ENCODE measurements at places on chromosomes 7 and 10. TPM values are rescaled to one million over a fixed set of nuclear protein-coding genes. Genes with fewer than 3 reads are reported as not detected.
A peak's percentile ranks its signal among the peaks of the same experiment; 100 is the strongest.

DNA sequence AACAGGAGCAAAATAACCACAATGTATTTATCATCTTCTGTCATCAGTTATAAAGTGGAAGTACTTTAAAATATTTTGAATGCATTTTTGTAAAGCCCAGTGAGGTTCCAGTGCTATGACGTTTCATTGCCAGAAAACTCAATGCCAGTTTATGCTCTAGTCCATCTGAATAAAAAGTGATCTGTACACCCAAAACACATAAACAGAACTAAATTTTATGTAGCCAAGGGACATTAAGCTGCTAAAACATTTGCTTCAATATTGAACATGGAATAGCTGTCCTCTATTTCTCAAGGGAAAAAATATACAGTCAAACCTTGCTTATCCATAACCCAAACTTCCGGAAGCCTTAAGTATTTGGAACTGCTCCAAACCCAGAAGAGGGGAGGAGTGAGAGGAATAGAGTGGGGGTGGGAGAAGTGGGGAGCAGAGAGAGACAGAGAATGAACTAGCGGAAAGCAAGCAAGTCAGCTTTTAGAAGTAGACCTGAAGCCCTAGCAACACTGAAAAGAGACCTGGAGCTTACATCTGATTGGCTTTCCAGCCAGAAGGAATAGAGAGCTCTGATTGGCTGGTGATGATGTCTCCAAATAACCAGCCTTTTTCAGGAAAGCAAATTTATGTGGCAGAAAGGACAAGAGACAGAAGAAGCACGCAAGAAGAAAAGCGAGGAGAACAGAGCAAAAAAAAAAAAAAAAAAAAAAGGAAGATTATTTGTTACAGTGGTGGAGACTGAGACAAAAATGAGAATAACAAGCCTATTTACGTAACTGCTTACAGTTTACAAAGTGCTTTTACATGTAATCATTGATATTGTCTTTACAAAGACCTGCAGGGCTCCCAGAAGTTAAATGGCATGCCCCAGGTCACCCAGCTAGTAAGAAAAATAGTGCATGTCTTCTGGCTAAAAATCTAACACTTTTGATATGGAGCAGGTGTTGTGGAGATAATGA lies 196.0 kb downstream of the RNLS start:
- no peak for DNase-seq

DNA sequence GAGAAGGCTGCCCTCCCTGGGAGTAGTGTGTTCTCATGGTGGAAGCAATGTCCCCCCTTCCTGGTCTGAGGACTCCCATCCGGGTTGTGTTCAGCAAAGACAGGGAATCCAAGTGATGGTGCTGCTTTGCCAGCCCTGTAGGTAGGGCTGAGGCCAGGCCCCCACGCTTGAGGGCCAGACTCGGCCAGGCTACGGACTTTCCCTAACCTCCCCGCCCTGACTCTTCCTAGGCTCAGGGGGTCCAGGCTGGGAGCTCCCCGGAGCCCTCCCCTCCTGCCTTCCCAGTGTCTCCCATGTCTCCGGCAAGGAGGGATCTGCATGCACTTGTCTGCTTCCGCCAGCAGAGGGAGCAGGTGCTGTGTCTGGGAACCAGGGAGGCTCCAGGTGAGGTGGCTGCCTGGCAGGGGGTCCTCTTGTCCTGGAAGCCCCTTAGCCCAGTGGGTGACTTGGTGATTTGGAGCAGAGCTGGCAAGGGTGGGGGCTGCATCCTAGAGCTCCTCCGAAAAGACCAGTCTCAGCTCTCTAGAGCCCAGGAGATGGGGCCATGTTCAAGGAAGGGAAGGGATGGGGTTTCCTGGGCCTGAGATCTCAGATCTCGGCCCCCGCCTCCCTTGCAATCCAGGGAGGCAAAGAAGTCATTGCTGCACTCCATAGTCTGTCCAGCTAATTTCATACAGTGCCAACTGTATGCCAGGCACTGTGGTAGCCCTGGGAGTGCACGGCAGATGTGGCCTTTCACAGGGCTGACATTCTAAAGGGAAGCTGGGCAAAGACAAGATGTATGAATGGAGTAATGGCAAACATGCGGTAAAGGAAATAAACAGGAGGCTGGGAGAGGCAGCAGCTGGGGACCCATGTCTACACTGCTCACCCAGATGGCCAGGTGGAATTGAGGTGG lies 20.3 kb upstream of the SFRP5 start:
- peak; percentile 73 for DNase-seq

DNA sequence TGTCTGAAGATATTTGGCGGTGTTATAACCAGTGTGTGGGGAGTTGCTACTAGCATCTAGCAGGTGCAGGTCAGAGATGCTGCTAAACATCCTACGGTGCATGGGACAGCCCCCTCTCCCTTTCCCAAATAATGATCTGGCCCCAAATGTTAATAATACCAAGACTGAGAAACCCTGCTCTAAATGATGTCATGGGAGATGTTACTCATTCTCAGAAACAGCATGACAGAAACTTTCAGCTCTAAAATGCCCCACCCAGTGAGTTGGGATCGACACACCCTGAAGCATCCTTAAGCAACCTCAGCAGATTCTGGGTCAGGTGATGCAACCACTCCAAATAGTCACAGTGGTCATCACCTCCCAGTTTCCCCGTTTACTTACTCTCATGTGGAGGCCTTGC lies 108.8 kb upstream of the MPP7 start:
- no peak for DNase-seq

- DNase-seq, result no peak
Observed at GRCh38 chr7:7897509-7897908, 71.1 kb upstream of the GLCCI1 start.

DNA sequence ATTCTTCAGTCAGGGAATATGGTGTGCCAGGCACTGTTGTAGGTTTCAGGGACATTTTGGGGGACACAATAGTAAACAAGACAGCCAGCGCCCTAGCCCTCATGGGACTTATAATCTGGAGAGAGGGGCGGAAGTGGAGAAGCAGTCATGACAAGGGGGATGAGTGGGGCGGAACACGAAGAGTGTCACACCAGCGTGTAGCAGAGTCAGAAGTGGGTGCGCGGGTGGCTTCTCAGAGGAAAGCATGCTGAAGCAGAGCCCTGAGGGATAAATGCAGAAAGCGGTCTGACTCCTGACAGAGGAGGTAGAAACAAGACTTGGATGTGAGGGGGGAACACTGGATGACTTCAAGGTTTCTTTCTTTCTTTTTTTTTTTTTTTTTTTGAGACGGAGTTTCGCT lies 160.3 kb upstream of the LYZL2 start:
- no peak for DNase-seq

DNA sequence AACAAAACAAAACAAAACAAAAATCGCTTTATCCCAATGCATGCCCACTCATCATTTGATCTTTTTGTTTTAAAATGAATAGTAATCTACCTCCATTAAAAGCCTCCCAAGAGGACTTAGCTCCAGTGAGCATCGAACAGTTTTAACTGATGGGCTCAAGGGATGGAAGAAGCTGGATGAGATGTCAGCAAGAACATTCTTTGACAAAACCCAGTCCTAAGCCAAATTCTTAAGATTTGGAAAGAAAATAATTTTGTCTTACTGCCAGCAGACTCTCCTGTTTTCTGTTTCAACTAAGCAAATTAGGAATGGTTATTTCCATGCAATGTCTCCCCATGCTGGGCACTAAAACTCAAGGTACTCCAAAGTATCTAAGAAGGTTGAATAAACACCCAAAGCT lies 127.3 kb downstream of the RNLS start:
- DNase-seq, result no peak

DNA sequence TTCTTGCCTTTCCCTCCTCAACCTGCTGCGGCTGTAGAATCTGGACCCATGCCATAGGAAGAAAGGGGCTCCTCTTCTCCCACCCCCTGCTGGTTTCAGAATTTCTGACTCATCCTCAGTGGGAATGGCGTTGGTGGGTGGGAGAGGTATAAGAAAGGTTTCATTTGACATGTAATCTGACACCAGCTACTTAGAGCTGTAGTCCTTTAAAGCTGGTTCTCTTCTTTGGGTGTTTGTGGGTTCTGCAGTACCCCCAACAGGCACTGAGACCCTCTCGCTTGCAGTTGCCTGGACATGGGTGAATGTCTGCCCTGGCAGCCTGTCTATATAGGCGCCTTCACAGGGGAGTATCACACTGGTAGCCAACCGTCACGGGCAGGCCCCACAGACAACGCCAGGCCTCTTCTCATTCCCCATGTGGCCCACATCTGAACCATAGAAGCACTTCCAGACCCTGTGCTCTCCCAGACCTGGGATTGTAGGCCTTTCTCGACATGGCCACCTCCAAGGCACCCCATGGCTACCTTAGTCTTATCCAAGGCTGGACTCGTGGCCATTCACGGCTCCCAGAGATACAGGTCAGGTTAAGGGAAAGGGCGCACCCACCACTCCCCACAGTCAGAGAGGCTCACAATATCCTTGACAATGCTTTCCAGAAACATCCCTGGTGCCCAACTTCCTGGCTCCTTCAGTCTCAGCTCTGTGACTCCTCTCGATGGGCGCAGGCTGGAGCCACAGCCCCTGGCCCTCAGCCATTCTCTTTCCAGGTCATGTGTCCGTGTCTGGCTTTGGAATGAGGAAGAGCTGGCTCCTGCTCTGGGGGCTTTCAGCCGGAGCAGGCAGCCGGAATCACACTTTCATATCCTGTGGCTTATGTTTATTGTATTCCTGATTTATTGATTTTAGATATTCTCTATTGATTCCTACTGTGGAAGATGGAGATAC lies 17.5 kb downstream of the ZNF862 start:
- DNase-seq, result no peak

GRCh38 chr7:69878015-69878414 lies 279.7 kb downstream of the AUTS2 start:
- DNase-seq, result no peak

GRCh38 chr7:47179812-47180515 lies 401.9 kb downstream of the TNS3 start:
- peak; percentile 53 for DNase-seq

DNA sequence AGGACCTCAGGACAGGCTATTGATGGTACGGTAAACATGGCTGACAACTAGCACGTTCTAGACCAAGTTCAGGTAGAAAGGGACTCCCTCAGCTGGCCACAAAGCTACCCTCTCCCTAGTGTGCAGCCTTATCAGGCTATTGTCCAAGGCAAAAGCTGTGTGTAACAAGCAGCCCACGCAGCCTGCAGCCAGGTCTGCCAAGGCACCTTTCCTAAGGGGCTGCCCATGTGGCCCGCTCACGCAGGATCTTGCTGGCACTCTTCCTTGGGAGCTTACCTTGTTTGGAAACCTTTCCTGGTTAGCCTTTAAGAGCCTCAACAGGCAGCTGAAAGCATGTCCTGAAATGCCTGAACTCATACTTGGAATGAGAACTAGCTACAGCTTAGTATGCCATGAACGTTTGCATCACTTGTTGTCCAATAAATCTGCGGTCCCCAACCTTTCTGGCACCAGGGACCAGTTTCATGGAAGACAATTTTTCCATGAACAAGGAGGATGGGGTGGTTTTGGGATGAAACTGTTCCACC lies 51.7 kb downstream of the SYPL1 start:
- no peak for DNase-seq

DNA sequence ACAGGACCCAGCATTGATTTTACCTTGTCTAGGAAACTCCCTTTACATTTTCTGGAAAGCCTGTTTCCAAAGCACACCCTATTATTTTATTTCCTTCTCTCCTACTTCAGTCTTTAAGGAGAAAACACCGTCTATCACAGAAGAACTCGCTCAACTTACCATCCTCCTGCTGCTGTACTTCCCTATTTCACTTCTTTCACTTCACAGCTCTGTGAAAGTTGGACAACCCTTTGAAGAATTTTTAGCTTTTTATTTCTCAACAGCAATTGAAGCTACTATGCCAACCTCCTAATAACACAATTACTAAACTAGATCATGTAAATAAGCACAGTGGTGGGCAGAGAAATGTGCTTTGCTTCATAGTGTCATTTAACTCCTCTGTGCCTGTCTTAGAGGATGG lies 166.5 kb downstream of the TFEC start:
- DNase-seq, result no peak

DNA sequence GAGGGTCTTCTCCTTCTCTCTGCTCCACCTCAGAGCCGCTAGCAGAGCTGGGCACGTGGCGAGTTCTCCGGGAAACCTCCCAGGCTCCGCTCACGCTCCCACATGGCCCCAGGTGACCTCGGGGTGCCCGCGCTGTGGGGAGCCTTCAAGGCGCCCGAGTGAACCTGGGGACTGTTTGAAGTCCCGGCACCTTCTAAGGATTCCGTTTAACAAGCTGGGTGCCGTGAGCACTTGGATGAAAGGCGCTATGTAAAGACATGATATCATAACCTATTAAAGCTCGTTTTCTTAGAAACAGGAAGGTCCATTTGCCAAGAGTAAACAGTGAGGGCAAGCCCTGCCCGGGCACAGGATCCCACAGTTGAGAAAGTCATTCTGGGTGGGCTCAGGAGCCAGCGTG lies 15.8 kb upstream of the MYL10 start:
- DNase-seq, result no peak

DNA sequence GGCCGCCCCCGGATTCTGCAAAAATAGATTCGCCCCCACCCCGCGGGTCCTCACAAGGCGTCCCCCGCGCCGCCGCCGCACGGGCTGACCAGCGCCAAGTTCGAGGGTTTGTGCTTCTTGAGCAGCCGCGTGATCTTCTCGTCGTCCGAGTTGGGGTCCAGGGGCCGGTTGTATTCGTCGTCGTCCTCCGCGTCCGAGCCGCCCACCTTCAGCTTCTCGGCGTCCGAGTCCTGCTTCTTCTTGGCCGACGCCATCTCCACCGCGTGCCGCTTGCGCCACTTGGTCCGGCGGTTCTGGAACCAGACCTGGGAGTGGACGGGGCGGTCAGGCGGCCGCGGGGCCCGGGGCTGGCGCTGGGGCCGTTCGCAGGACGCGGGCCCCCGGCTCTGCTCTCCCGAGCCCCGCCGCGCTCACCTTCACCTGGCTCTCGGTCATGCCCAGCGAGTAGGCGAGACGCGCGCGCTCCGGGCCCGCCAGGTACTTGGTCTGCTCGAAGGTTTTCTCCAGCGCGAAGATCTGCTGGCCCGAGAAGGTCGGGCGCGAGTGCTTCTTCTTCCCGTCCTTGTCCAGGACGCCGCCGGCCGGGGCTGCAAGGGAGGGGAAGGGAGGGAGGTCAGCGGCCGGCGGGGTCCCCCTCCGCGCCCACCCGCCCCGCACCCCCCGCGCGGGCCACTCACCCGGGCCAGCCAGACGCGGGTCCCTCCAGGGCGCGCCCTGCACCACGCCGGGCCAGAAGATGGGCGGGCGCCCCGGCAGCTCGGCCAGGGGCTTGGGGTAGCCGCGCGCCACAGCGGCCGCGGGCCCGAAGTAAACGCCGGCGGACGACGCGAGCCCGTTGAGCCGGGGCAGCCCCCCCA lies 853 bp downstream of the NKX6-2 start:
- no peak for DNase-seq

GRCh38 chr7:121302214-121302745 lies 26.5 kb upstream of the WNT16 start:
- DNase-seq, result no peak

GRCh38 chr7:36312064-36312914 lies 77.4 kb upstream of the ANLN start:
- DNase-seq, result no peak

MRC1 gene
- 0.04 TPM for total RNA-seq

BUD23 gene
- total RNA-seq, result 58.8 TPM

ZNF488 gene
- 1.0 TPM for total RNA-seq

HOXA7 gene
- 1.5 TPM for total RNA-seq

GJD4 gene
- 0.24 TPM for total RNA-seq

GBF1 gene
- 52.3 TPM for total RNA-seq

CFAP69 gene
- 12.0 TPM for total RNA-seq

TAC1 gene
- total RNA-seq, result not detected

PLEKHS1 gene
- total RNA-seq, result not detected
